T-helper 9 cell (primary cell): ENCODE measurements at places on chromosomes 5 and 9.

- DNase-seq, result no peak
These were observed 3.2 kb upstream of the GPR107 start for GRCh38 chr9:130050462-130050861.

- no peak for DNase-seq
These were observed 8.8 kb downstream of the PAX5 start for GRCh38 chr9:37025071-37025822.

- DNase-seq, result no peak
These were observed 29.2 kb downstream of the ROR2 start for GRCh38 chr9:91920630-91921350.

DNA sequence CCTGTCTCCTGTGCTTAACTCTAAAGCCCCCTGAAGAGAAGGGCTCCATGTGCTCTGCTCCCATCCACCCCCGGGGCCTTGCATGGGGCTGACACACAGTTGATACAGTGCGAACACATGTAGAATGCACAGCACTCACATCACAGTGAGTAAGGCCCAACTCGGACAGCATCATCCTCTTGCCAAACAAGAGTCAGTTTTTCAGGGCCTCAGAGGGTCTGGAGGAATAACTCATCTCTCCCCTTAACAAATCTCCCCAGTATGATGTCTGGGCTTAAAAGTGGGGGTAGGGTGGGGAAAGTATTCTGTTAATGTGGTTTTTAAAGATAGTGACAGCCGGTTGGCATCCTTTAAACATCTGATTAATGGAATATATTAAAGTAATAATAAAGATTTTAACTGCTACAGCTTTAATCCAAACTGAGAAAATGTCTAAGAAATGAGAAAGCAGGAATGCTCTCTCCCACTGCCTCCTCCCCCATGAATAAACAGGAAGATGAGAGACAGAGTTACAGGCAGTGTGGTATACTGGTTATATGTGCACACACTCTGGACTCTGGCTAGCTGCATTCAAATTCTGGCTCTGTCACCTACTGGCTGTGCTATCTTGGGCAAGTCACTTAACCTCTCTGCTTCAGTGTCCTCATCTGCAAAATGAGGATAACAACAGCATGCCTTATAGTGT lies 22.5 kb downstream of the APBA1 start:
- no peak for DNase-seq

DNA sequence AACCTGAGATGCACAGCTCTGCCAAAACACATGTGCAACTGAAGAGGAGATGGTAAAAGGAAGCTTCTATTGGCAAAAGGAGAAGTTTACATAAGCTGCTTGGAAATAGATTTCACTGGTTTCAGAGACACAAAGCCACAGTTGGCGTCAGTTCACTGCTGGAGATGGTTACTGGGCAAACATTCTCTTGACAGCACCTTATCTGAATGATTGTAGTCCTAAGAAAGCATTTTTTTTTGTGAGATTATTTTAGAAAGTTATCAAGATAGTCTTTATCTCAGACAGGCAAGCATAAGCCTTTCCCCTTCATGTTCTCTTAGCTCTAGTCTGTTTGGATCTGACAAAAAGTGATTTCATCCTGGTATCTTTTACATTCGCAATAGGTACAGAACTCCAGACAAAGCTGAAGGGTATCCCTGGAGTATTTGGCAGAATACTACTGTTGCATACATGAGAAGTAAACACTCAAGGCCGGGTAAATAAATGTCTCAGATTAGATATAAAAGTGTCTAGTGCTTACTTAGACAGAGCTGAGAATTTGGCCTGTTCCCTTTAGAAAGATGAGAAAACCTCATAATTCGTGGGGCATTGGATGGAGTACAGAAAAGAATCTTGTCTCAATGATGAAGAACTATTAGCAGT lies 1668.0 kb upstream of the NUDT12 start:
- no peak for DNase-seq

DNA sequence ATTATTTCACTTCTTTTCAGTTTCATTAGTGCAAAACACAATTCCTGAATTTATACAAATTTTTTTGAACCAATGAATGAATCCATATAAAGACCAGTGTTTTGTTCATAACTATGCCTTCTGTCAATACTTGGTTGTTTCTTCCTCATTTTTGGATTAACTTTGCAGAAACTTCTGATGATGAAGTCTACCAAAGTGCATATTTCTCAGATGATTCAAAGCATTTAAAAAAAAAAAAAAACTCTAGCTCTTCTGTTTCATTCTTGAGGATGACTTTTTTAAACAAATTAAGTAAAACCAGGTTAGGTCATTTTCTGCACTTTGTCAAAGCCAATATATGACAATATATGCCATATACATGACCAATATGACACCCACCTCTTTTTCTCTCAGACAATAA lies 92.6 kb downstream of the CHSY3 start:
- no peak for DNase-seq

GRCh38 chr9:32590898-32591297 lies 17.9 kb upstream of the NDUFB6 start:
- DNase-seq, result no peak

DNA sequence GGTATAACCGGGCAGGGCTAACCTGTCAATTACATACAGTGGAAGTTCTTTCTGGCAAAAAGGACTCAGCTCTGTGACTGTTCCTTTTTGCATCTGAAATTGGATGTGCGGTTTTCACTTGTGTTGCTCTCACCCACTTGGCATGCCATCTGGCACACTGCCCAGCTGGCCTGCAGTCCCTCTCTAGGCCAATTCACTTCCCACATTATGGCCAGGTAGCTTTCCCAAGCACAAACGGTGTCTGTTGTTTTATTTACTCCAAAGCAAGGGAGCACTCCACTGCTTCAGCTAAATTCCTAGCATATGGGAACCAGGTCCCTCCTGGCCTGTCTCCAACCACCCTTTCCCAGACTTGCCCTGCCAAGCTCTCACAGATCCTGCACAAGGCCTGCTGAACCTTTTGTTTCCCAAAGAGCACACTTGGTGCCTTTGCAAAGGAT lies 132.5 kb downstream of the SEMA6A start:
- no peak for DNase-seq

- DNase-seq, result no peak
These were observed 183.0 kb downstream of the GLIS3 start for GRCh38 chr9:4116723-4117460.

- DNase-seq, result no peak
These were observed 48.9 kb upstream of the CPEB4 start for GRCh38 chr5:173839117-173839713.

DNA sequence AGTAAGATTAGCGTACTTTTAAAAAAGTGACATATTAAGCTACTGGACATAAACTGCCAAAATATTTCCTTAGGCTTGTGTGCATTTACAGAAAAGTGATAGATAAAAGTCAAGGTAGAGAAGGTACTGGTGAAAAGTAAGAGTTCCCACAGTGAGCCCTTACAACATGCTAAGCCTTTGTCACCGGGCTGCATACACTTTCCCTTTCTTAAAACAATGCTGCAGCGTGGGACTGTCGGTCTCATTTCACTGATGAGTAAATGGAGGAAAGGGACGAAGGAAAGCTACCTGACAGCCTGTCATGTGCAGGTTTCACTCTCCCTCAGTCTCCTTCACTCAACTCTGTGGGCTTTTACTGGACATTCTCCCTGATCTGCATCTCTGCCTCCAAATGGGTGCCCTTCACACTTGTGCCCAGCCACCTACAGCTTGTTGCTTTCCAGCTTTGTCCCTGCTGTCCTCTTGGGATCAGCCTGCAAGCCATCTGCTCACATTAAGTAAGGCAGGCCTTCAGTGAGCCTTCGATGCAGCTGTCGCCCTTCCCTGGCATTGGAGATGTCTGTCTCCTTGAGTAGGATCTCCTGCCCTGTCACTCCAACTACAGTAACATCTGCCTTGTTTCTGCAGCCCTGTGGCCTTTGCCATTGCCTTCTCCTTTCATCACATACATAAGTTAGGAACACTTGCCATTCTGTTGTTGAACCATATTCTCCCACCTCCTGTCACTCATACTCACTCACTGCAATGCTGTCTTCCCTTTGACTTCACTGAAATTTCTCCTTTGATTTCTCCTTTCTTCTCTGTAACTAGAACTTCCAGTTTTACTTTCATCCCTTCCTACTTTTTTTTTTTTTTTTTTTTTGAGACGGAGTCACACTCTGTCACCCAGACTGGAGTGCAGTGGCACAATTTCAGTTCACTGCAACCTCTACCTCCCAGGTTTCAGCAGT lies 9.3 kb upstream of the ROPN1L start:
- DNase-seq, result no peak

DNA sequence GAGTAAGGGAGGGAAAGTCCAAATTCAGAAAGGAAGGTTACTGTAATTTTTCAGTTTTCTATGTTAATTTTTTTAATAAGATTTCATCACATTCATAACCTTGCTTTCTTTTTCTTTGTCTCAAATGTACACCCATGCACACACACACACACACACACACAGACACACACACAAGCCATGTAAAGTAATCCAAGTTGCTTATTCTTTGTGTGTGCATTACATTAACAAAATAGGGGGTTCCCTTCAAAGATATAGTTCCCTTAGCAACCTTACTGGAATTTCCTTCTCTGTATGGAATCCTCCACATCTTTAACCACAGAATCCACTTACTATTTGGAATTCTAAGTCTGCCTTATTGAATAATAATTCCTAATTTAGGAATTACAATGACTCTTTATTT lies 32.7 kb downstream of the ZNF366 start:
- DNase-seq, result no peak

- no peak for DNase-seq
These were observed 654 bp upstream of the TUT7 start for GRCh38 chr9:86354818-86355309.

DNA sequence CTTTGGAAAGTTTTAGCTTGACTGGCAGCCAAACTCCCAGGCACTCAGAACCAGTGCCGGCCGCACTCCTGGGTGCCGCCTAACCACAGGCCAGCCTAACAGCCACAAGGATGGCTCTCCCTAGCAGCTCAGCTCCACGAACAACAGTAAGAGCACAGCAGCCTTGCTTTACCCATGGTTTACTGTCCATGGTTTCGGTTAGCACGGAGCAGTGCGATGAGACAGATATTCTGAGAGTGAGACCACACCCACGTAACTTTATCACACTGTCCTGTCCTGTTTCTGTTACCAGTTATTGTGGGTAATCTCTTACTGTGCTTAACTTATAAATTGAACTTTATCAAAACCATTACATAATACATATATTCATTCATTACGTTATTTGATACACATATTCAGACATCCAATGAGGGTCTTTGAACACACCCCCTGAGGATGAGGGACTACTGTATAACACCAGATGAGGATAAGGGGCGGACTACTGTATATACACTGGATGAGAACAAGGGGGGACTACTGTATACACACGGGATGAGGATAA lies 12.4 kb downstream of the CLPTM1L start:
- DNase-seq, result no peak

DNA sequence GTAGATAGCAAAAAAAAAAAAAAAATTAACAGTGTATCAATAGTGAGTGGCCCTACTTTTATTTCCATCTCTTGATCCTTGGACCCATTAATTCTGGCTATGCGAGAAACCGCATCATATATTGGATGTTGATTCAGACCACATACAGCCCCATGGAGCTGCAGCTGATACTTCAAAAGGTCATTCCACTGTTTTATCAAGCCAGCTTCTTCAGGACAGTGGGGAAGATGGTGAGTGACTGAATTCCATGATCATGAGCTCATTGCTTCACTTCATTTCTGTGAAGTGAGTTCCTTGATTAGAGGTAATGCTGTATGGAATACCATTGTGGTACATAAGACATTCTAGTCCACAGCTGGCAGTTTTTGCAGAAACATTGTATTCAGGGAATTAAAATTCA lies 222.9 kb upstream of the MEF2C start:
- no peak for DNase-seq

GRCh38 chr9:76598981-76599380 lies 140.0 kb downstream of the GCNT1 start:
- no peak for DNase-seq

DNA sequence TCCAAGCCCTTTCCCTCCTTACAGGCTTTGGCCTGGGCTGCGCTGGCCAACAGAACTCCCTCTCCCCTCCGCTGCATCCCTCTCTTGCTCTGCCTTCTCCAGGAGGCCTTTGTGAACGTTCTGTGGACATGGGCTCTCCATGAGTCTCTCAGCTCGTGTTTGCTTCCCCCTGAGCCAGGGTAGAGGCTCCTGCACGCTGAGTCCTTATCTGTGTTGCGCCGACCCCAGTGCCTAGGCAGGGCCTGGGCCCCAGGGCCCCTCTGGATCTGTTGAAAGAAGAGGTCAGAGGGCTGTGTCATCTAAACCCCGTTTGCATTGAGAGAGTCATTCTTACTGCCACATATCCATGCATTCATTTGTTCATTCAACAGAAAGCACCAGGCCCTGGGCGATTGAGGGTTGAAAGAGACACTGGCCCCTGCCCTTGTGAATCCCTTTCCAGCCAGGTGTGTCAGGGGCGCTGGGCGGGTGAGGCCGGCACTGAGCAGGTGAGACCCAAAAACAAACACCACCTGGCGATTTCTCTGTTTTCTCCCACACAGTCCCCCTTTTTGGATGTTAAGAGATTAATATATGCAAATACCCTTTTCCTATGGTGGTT lies 111.2 kb upstream of the IER5L start:
- DNase-seq, result no peak

DNA sequence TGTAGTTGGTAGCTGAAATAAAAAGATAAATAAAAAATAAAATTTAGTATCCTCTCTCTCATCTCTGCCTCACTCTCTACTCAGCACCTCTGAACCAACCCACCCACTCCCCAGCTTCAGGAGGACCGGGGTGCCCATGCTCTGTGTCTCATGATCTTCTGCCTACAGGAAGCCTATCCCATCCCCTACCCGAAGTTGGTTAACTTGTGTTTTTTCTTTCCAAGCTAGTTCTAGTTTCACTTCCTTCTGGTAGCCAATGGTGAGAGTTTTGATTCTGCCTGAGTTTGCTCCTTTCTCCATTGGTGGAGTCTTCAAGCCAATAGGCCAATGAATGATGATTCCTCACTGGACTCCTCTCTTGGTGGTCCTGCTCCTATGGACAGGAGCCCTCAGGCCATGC lies 32.1 kb downstream of the SNX24 start:
- DNase-seq, result no peak

GRCh38 chr5:122221857-122222256 lies 90.2 kb upstream of the SNCAIP start:
- no peak for DNase-seq

DNA sequence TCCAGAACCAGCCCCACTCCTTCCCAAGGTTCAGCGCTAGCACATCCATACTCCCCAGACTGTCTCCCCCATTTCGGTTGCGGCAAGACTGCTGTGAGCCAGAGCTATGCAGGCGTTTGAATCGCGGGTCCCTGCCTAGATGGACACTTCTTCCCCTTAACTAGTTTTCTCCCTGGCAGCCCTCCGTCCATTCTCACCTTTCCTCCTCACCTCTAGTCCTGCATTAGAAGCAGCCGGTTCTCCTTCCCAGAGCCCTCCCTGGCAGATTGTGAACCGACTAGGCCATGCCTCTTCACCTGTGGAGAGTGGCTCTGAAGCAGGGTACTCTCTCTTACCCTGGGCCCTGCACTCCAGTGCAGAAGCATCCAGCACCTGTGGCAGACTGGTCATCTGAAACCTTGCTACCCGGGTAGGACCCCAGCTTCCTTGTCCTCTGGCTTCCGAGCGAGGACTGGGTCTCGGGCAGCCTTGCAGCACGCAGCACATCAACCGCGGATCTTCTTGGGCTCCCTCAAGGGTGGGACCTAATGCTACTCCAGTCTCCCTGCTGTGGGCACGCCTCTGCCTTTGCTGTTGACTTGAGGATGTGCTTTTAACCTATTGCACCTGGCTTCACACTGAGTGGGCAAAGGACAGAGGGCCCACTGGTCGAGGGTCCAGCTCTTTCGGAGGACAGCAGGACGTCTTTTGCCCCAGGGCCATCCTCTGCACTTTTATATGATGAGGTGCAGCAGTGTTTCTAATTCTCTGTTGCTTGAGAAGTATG lies 183.6 kb downstream of the AOPEP start:
- no peak for DNase-seq
